Hepatocyte (in vitro differentiated cells): ENCODE measurements at places on chromosomes 16 and 17.

- H3K36me3 ChIP-seq = no peaks in the 10 kb centered on the region
- peaks cover 6% of the 10 kb centered on the region for H3K27me3 ChIP-seq
- no peak overlapping the region for H3K27ac ChIP-seq
- no peaks in the 10 kb centered on the region for H3K4me1 ChIP-seq
- H3K4me3 ChIP-seq = no peak overlapping the region
Measured at GRCh38 chr16:50478773-50479149, 69.4 kb upstream of the NKD1 start.

DNA sequence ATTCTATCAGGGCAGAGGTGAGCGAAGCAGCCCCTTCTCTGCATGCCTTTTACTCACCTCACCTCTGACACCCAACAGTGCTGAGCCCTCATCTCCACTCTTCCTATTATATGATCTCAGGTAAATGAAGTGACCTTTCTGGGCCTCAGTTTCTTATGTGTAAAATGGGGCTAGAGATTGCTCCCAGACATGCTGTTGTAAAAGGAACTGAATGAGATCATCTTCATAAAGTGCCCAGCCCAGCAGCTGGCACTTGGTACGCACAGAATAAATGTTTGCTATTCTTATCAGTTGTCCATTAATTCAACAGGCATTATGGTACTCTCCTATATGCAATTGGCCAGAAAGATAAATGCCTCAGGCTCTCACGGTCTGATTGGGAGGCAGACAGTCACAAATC lies 4.5 kb upstream of the GALK1 start:
- peak; percentile 25 for DNase-seq
- no peaks in the 10 kb centered on the region for H3K4me1 ChIP-seq
- H3K36me3 ChIP-seq = no peaks in the 10 kb centered on the region
- H3K27me3 ChIP-seq = no peaks in the 10 kb centered on the region
- H3K4me3 ChIP-seq = no peak overlapping the region

GRCh38 chr17:29722411-29723198 lies 99.9 kb upstream of the CORO6 start:
- H3K36me3 ChIP-seq = no peaks in the 10 kb centered on the region
- H3K27me3 ChIP-seq = no peaks in the 10 kb centered on the region
- peaks cover 7% of the 10 kb centered on the region for H3K4me1 ChIP-seq
- no peak overlapping the region for H3K27ac ChIP-seq

DNA sequence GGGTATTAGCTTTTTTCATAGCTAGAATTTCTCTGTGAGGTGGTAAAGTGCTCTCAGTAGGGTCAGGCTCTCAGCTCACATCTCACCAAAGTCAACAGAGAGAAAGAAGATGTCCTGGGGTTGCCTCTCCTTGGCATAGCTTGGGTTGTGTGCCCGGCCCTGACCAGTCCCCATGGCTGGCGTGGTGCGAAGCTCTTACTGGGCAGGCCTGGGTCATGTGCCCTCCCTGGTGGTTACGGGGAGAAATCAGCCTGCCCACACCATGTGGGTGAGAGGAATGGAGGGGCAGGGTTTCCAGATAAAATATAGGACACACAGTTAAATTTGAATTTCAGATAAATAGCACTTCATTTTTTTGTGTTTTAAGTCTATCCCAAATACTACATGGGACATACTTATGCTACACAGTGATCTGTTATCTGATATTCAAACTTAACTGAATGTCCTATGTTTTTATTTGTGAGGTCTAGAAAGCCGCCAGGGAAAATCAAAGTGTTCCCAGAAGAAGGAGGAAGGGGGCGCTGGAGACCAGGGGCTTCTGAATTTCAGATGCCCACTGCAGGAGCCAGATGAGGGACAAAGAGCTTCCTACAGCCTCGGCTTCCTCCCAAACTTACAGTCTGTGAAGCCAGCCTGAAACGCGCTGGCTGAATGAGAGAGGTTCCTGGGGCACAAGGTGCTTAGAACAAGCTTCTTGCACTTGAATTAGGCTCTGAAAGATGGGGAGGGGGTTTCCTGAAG lies 45.4 kb downstream of the NKD1 start:
- peaks cover 3% of the 10 kb centered on the region for H3K4me1 ChIP-seq
- H3K27ac ChIP-seq = no peak overlapping the region
- DNase-seq = no peak
- no peaks in the 10 kb centered on the region for H3K27me3 ChIP-seq
- H3K4me3 ChIP-seq = no peak overlapping the region
- no peaks in the 10 kb centered on the region for H3K36me3 ChIP-seq

- H3K27ac ChIP-seq = no peak overlapping the region
- H3K4me3 ChIP-seq = no peak overlapping the region
- no peak for DNase-seq
- no peaks in the 10 kb centered on the region for H3K36me3 ChIP-seq
- H3K27me3 ChIP-seq = no peaks in the 10 kb centered on the region
Measured at GRCh38 chr16:12584488-12585233, 219.0 kb downstream of the CPPED1 start.

DNA sequence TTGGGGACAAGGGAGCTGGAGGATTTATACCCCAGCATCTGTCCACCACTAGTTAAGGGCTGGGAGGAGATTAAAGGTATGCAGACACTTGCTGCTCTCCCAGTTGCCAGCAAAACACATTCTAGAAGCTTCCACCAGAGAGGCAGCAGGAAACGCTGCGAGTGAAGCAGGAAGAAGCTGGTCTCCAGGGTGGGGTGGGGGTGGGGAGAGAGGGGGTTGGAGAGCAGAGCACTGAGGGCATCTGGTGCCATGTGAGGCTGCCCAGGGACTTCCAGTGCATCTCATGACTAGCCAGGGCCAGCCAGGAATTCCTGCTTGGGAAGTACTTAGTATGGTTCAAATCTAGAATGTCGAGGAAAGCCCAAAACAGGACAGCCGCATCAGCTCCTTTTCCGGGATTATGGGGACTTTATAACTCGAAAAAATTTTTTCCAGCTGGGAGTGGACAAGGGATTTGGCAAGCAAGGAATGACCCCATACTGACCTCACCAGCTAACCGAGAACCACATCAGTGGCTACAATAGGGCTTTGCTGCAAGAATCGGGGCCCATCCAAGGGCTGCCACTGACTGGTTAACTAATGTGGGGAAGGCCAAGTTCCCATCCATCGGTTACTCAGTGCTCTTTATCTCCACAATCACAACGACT lies 26.2 kb upstream of the AXIN2 start:
- peaks cover 22% of the 10 kb centered on the region for H3K4me1 ChIP-seq
- no peak for DNase-seq
- H3K4me3 ChIP-seq = no peak overlapping the region

DNA sequence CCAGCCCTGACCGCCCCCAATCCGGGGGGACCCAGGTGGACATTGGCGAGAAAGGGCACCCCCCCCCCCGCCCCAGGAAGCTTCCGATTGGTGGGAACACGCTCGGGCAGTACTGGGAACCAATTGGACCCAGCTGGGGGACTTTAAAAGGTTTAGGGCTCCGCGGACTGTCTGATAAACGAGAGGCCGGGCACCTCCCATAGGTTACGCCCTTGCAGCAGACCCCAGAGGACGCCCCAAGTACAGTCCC lies 245 bp downstream of the TMEM256 start:
- H3K27ac ChIP-seq = peak overlapping the region; percentile 92
- H3K36me3 ChIP-seq = no peaks in the 10 kb centered on the region
- DNase-seq = no peak
- H3K4me1 ChIP-seq = peaks cover 9% of the 10 kb centered on the region
- no peaks in the 10 kb centered on the region for H3K27me3 ChIP-seq

DNA sequence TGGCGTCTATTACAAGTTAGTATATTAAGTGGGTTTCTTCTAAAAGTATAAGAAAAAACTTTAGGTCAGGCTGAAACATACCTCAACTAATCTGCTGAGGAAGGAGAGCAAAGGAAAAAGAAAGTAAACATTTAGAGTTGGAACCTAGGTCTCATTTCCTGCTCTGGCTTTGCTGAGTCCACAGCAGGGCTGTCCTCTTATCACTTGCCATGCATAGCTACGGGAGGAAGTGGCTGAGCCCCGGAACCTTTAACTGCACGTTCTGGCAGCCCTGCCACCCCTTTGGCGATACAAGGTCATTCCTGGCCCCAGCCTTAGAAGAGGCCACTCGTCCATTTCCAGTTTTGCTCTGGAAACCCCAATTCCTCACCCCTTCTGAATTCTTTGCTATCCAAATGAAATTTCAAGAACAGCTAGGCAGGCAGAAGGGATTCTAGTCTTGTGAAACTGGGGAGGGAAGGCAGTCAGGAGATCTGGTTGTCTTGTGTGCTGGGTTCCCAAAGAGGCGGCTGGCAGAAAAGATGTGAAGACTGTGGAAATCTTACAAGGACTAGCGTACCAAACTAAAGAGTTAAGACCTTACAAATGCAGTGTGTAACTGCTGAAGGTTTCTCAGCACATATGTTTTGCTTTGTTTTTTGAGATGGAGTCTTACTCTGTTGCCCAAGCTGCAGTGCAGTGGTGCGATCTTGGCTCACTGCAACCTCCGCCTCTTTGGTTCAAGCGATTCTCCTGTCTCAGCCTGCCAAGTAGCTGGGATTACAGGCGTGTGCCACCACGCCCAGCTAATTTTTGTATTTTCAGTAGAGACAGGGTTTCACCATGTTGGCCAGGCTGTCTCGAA lies 19.1 kb downstream of the WIPI1 start:
- H3K4me1 ChIP-seq = peaks cover 21% of the 10 kb centered on the region
- no peak overlapping the region for H3K4me3 ChIP-seq
- peak overlapping the region; percentile 90 for H3K27ac ChIP-seq
- H3K36me3 ChIP-seq = no peaks in the 10 kb centered on the region
- no peaks in the 10 kb centered on the region for H3K27me3 ChIP-seq

DNA sequence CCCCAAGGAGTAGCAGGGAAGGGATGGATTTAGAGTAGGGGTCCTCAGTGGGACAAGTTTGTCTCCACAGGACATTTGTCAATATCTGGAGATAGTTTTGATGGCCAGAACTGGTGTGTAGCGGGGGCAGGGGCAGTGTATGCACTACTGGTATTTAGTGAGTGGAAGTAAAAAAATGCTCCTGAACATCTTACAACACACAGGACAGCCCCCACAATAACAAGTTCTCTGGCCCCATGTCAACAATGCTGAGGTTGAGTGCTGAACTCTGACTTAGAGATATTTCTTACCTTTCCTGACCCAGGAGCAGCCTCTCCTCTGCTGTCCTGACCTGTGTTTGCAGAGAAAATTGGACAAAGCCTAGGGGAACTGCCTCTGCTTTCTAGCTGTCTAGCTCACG lies 365.8 kb downstream of the HAPSTR1 start:
- H3K27ac ChIP-seq = no peak overlapping the region
- H3K4me1 ChIP-seq = no peaks in the 10 kb centered on the region
- DNase-seq = no peak

DNA sequence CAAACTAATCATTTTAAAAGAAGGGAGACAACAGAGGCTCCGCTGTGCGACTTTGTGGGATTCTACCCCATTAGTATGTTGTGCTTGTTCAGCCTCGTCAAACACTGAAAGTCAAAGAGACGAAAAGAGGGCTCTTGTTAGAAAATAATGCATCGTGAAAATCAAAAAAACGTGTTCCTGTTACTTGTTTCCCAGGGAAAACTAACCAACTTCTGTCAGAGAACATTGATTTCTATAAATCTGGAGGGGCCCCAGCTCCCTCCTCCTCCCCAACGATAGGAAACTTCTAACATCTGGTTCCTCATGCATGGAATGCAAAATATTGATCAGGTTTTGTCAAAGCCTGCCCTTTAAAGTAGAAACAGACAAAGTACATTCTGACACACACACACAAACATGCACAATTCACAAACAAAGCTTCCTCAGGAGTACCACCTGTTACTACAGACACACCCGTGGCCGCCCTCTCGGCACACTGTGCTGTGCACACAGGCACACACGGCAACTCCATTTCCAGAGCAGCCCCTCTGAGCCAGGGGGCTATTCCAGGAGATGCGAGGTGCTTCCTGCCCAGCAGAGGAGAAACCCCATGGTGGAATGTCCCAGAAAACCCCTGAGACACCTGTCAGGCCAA lies 151.3 kb downstream of the ZFHX3 start:
- H3K4me1 ChIP-seq = no peaks in the 10 kb centered on the region
- H3K36me3 ChIP-seq = no peaks in the 10 kb centered on the region
- H3K4me3 ChIP-seq = no peak overlapping the region
- no peaks in the 10 kb centered on the region for H3K27me3 ChIP-seq
- DNase-seq = no peak

DNA sequence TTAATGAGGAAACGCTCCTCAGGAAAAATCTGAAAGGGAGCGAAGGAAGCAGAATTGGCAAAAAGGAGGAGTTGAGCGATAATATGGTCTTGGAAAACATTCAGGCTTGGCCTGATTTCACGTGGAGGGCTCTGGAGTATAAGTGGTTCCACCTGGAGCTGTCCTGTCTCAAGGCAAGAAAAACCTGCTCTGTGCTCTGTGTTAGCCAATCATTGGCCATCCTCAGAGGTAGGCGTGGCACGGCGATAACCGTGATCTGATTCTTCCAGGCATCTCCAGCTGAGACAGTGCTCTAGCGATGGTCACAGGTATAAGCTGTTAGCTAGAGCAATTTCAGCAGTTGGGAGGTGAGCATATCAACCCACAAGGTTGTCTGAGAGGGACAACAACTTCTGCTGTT lies 450.5 kb upstream of the MAF start:
- H3K36me3 ChIP-seq = no peaks in the 10 kb centered on the region
- H3K27ac ChIP-seq = no peak overlapping the region
- no peak for DNase-seq
